ENCODE measurements at places on chromosomes 2 and 18.

DNA sequence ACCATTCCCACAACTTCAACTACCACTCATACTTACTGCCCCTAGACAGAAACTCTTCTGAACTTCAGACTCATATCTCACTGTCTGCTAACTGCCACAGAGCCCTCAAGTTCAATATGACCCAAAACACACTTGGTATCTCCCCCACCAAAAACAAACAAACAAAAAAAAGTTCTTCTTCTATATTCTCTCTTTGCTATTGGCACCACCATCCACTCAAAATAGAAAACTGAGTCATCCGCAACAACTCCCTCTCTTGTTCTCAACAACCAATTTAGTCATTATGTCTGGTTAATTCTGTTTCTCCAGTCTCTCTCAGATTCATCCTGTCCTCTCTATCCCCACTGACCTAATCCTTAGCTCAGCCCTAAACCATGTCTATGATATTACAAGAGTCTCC, 7.2 kb upstream of the DCTN1 start:
- no peak for DNase-seq

- DNase-seq, result no peak
These were observed 502.9 kb upstream of the ID2 start for GRCh38 chr2:8178911-8179310.

GRCh38 chr2:195741191-195741590, 84.2 kb downstream of the SLC39A10 start:
- no peak for DNase-seq

DNA sequence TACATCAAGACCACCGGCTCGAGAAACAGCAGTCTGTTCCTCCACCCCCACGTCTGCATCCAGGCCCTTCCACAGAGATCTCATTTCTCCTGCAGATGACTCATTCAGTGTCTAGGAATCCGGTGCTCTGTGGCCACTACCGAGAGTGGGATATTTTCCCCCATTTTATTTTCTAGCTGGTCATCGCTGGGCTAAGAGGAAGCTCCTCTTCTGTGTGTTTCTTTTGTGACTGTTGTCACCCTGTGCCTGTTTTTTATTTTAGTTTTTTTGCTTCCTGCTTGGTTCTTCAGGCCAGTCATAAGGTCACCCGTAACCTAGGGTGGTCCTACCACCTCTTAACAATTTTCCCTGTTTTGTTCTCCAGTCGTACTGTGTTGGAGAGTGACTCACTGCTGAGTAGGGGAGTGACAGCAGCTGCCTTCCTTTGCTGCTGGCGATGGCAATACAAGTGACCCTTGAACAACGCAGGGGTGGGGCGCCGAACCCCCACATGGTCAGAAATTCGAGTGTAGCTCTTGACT, 6.7 kb downstream of the RAMP1 start:
- no peak for DNase-seq

DNA sequence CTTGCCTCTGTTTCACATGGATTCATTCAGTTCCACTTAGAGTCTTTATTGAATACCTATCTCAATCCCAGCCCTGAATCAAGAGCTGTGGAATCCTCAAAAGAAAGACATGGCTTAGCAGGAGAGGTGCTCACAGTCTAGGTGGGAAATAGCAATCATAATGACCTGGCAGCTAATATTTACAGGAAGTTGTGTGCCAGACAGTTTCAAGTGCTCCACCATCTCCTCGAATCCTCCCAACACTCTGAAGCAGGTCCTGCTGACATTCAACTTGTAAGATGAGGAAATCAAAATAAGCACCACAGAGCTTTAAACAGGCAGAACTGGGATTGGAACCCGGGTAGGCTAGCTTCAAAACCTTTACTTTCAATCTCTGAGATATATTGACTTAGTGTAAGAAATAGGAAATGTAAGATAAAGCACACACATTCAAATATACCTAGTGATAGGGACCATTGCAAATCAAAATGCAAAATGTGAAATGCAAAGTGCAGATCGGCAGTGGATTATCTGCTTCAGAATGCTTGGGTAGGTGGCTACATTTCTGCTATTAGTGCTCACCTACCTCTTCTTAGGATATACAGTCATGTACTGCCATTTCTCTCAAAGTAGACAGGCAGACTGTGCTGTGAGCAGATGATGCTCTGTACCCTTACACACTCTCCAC, 182.0 kb downstream of the PRKCE start:
- DNase-seq, result no peak

Measured in Right ventricle myocardium superior (tissue), 1 donor.